ENCODE measurements at places on chromosomes 4 and X. TPM values are rescaled to one million over a fixed set of nuclear protein-coding genes. Genes with fewer than 3 reads are reported as not detected.

Gene FAM47A
- total RNA-seq: not detected

Gene TEC
- total RNA-seq: 3.6 TPM

Gene MAMLD1
- 1.5 TPM for total RNA-seq

DNA sequence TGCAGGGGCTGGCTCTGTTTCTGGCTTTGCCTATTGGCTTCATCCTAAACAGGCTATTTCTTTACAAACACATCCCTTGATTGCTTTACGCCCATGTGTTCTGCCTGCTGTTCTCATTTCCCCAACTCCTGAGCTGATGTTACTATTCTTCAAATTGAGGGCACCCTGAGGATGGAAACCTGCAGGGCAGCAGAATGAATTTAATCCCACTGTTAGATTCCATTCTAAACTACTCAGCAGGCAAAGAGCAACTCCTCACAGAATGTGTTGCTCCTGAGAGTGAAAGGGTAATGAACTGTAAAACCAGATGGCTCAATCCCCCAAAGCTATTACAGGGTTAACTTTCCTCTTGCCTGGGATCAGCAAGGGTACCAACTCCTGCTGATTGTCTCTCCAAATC is 75.7 kb downstream of the ANKRD50 start:
- no peak overlapping the region for H3K4me3 ChIP-seq
- no peaks in the 10 kb centered on the region for H3K4me1 ChIP-seq
- H3K27ac ChIP-seq: no peak overlapping the region
- no peaks in the 10 kb centered on the region for H3K27me3 ChIP-seq

- no peak overlapping the region for H3K27ac ChIP-seq
- peaks cover 3% of the 10 kb centered on the region for H3K4me1 ChIP-seq
- H3K36me3 ChIP-seq: no peaks in the 10 kb centered on the region
- no peaks in the 10 kb centered on the region for H3K27me3 ChIP-seq
- no peak for DNase-seq
- no peak overlapping the region for H3K4me3 ChIP-seq
Measured at GRCh38 chr4:38740303-38740702, 42.5 kb downstream of the TLR10 start.

- H3K27ac ChIP-seq: no peak overlapping the region
- no peaks in the 10 kb centered on the region for H3K36me3 ChIP-seq
- H3K27me3 ChIP-seq: no peaks in the 10 kb centered on the region
- no peak overlapping the region for H3K4me3 ChIP-seq
Measured at GRCh38 chrX:50635817-50636365, 165.3 kb upstream of the DGKK start.

GRCh38 chr4:142404191-142404611 is 441.9 kb downstream of the INPP4B start:
- no peak for DNase-seq
- no peaks in the 10 kb centered on the region for H3K27me3 ChIP-seq
- no peak overlapping the region for H3K27ac ChIP-seq
- H3K4me1 ChIP-seq: peaks cover 10% of the 10 kb centered on the region

- H3K27me3 ChIP-seq: no peaks in the 10 kb centered on the region
- no peak overlapping the region for H3K27ac ChIP-seq
Measured at GRCh38 chrX:119189115-119189514, 47.0 kb upstream of the PGRMC1 start.

Measured in thyroid gland (tissue), 4 donors.